Fibroblast of skin of abdomen (primary cell): ENCODE measurements at places on chromosomes 16 and 17.

DNA sequence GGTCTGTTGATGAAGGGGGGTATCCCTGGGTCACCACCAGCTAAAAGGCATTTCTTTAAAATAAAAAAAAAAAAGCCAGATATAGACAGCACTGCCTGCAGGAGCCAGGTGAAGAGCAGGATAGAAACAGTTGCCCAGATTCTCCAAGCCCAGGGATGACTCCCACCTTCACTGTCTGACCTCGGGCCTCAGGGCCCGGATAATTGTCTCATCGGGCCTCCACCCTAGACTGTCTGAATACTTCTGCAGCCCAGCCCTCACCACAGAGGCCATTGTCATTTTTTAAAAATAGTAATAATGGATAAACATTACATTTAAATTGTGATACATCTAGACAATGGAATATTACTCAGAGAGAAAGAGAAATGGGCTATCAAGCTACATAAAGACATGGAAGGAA lies 92.8 kb upstream of the TNRC6C start:
- no peak for DNase-seq

- DNase-seq, result peak; percentile 52
Measured at GRCh38 chr17:63140255-63140654, 174.2 kb downstream of the TANC2 start.

DNA sequence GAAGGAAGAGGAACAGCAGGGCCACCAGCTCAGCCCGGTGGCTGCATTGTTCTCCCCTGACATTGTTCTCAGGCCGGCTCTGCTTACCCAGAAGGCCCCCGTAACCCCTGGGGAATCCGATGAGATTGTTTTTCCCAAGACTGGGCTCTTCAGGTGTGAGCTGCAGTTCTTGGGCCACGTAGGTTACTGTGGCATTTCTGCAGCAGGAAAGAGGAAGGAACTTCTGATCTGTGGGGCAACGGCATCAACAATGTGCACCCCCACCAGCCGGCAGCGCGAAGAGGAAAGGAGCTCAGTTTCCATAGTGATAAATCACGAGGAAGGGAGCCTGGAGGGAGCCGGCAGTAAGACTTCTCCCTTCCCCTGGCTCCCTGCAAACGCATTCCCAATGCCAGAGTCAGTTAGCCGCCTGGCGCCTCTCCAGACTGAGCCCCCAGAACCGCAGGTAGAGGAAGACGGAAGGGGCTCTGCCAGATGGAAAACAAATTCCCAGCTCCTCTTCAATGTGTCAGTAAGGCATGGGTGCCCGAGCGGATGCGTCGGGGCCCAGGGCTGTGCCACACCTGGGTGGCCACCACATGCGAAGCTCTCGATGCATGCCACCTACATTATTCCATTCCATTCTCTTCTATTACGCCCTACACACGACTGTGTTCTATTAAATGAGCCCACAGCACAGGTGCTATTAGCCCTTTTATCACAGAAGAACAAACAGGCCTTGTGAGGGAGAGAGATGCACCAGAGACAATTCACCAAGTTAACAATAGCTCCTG lies 21.5 kb upstream of the PECAM1 start:
- peak; percentile 53 for DNase-seq

DNA sequence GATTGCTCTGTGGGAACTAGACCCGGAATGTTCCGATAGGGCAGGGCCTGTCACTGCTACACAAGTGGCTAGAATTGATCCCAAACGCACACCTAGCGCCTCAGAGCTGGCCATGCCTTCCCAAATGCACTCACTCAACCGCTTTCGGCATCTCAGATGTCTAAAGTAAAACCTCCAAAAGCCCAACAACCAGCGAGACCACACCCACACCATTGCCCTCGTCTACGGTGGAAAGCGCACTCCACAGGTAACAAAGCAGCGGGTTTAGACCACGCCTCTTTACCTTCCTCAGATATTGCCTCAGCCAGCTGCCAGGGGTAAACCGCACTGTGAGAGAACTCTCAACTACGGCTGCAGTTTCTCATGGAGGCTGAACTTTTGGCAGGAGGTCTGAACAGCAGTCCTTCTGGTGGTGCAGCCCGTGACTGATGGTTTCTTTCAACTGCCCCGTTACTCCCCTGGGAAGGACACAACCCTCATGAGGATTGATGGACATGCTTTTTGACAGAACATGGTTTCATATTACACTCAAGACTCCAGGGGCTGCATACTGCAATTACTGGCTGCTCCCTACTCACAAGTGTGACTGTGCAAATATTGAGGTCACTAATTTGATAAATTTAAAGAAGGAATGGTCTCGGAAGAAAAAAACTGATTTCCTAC lies 34.5 kb downstream of the USP7 start:
- DNase-seq, result no peak

GRCh38 chr17:62051053-62051452 lies 14.0 kb downstream of the MED13 start:
- DNase-seq, result no peak

DNA sequence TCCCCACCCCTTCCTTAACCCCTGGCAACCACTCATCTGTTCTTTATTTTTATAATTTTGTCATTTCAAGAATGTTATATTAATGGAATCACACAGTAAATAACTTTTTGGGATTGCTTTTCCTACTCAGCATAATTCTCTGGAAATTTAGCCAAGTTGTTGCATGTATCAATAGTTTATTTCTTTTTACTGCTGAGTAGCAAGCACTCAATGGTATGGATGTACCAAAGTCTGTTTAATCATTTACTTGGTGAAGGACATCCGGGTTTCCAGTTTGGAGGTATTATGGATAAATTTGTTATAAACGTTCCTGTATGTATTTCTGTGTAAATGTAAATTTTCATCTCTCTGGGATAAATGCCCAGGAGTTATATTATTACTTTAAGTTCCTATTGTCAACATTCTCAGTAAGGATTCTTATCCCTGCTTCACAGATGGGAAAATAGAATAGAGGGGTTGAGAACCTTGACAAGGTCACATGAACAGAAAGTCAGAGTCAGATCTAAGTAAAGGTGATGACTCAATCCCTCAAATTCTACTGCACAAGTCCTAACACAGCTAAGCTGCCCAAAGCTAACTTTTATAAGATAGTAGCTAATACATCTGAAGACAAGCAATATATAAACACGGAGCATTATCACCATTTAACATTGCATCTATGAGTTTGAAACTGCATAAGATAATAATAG lies 62.4 kb upstream of the MTMR4 start:
- DNase-seq, result no peak

DNA sequence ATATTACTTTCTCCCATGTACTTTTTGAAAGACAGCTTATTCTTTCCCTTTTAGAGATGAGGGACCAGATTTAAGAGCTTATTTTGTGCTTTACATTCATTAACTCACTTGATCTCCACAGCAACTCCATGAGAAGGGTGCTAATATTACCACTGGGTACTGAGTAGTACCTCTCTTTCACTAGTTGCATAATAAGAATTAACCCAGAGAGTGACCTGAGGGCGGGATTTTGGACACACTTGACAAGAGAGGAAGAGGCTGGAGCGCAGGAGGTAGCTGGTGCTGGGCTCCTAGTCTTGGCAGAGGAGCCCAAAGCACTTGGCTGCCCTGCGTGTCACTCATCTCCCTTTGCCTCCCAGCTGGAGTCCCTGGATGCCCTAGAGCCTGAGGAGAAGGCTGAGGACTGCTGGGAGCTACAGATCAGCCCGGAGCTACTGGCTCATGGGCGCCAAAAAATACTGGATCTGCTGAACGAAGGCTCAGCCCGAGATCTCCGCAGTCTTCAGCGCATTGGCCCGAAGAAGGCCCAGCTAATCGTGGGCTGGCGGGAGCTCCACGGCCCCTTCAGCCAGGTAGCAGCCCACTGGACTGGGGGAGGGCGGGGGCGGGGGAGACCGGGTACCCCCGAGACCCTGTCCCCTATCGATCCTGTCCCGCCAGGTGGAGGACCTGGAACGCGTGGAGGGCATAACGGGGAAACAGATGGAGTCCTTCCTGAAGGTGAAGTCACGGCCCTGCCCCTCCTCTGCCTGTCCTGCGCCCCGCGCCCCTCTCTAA lies 1.7 kb upstream of the MAZ start:
- DNase-seq, result no peak

GRCh38 chr17:38900978-38901656 lies 24.3 kb upstream of the LASP1NB start:
- peak; percentile 99 for DNase-seq

DNA sequence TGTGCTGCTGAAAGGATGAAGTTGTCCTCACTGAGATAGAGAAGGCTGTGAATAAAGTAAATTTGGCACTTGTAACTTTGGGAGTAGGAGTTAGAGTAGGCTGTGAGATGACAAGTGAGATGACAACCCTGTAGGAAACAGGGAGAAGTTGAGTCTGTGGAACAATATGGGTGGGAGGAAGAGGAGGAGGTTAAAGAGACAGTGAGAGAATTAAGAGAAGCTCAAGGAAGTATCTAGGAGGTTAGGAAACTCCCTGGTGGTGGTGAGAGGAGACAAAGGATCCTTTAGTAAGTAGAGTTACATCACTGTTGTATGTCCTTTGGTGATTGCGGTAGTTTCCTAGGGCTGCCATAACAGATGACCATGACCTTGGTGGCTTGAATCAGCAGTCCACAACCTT lies 10.7 kb upstream of the HSD17B2 start:
- no peak for DNase-seq

- DNase-seq, result no peak
Measured at GRCh38 chr16:31480851-31481536, 1.9 kb upstream of the SLC5A2 start.

- no peak for DNase-seq
Measured at GRCh38 chr17:77211681-77212080, 70.9 kb downstream of the SEC14L1 start.

DNA sequence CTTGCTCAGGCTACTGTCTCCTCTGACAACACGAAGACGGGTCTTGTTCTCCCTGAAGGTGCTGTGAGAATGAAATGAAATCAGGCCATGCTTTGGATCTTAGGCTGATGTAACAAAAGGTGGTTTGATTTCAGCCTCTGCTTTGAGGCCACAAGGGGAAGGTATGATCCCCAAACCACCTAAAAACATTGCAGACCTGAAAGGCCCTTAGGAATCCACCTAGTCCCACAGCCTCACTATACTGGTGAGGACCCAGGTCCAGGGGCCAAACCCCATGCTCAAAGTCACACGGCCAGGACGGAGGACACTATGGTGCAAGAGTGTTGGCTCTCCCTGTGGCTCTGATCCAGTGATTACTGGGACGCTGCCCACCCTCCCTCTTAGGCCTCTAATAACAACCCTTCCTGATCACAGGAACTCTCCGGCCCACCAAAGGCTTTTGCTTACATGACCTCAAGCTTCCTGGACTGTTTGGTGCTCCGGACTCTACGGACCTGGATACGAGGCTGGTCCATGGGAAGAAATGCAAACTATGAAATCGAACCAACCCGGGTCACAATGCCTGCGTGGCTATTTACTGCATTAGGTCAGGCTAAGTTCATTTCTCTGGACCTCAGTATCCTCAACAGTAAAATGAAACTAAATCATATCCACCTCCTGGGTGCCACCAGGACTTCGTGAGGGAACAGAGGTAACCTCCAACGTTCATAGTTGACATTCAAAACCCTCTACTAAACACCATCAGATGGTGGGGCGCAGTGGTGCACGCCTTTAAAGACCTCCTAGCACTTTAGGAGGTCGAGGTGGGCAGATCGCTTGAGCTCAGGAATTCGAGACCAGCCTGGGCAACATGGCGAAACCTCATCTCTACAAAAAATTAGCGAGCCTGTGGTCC lies 1.5 kb downstream of the TRIM25 start:
- no peak for DNase-seq

DNA sequence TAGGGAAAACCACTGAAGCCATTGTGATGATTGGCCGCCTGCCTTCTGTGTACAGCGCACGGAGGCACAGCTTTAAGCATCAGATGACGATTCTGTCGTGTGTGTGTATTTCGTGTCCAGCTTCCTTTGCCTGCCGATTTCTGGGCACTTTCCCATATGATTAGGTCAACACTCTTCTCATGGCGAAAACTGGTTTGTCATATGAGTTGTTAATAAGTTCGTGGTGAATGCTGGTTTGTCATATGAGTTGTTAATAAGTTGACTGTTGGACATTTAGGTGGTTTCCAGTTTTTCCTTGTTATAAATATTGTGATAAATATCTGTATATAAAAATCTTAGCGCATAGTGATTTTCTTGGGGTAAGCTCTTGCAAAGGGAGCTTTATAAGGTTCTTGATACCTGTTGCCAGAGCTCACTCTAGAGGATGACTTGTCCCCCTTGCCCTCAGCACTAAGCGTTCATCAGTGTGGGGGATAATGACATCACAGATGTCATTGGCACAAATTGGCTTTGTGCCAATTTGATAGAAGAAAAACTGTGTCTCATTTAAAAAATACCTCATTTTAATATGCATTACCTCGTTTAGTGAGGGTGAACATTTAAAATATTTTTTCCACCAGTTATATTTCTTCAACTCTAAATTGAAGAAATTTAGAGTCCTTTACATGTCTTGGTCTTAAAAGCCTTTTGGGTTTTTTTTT lies 40.0 kb downstream of the PGS1 start:
- DNase-seq, result no peak

GRCh38 chr17:55769625-55770000 lies 18.8 kb downstream of the PCTP start:
- peak; percentile 73 for DNase-seq

GRCh38 chr17:73802314-73802713 lies 158.1 kb upstream of the SDK2 start:
- DNase-seq, result no peak

DNA sequence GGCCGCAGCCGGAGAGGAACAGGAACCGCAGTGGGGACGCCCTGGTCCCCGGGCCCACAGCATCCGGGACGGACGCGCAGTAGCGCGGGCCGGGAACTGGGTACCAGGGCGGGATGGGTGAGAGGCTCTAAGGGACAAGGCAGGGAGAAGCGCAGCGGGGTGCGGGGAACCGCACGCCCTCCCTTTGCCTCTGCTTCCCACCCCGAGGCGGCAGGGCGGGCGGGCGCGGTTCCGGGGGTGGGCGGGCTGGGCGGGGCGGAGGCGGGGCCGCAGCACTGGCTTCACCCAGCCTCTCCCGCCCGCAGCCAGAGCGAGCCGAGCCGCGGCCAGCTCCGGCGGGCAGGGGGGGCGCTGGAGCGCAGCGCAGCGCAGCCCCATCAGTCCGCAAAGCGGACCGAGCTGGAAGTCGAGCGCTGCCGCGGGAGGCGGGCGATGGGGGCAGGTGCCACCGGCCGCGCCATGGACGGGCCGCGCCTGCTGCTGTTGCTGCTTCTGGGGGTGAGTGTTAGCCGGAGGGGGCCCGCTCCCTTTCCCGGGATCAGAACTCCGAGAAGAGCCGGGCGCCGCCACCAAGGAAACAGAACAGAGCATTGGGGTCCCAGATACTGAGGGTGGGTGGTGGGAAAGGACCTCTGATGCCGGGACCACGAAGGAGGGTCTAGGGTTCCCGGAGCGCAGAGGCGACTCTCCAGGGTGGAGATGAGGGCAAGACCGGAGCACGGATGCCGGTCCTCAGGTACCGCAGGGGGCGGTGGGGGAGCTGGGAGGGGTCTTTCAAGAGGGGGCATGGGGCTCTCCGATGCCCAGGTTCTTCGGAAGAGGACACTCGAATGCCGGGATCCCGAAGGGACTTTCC lies at the start of gene NGFR:
NGFR (plus strand) TSS at position 308 of the 856 bp plus-strand sequence; CDS start at position 433, 125 bp downstream.
- no peak for DNase-seq

GRCh38 chr17:1029922-1030644 lies 33.2 kb downstream of the TIMM22 start:
- DNase-seq, result no peak
